ENCODE measurements at places on chromosomes 12 and 14. TPM values are rescaled to one million over a fixed set of nuclear protein-coding genes. Genes with fewer than 3 reads are reported as not detected.

The TMTC1 gene
- 0.06 TPM for total RNA-seq

The TPPP2 gene
- not detected for total RNA-seq

The PTPRB gene
- total RNA-seq: 1.1 TPM

The TMEM30B gene
- total RNA-seq: 0.17 TPM

The EIF2S1 gene
- 400 TPM for total RNA-seq

The MRPS35 gene
- 96.3 TPM for total RNA-seq

The ACAD10 gene
- total RNA-seq: 11.3 TPM

The PTHLH gene
- total RNA-seq: 39.3 TPM

The DACT1 gene
- 0.81 TPM for total RNA-seq

The DDN gene
- total RNA-seq: 0.66 TPM

The KCNK10 gene
- not detected for total RNA-seq

The CMAS gene
- total RNA-seq: 44.2 TPM

The DENND5B gene
- 15.0 TPM for total RNA-seq

The IRAK3 gene
- total RNA-seq: 0.09 TPM

The ABHD12B gene
- not detected for total RNA-seq

The C14orf180 gene
- not detected for total RNA-seq

The NOPCHAP1 gene
- 37.2 TPM for total RNA-seq

The CEBPE gene
- total RNA-seq: not detected

The SLCO1B1 gene
- total RNA-seq: 0.26 TPM

The OR6C70 gene
- total RNA-seq: not detected

The PLA2G1B gene
- total RNA-seq: not detected
